ENCODE measurements at places on chromosomes 7 and 10.
A peak's percentile ranks its signal among the peaks of the same experiment; 100 is the strongest.

GRCh38 chr7:10930551-10930950 lies 43.1 kb upstream of the PHF14 start:
- no peak for DNase-seq

- no peak for DNase-seq
These were observed 40.3 kb upstream of the LRRC17 start for GRCh38 chr7:102872460-102872859.

DNA sequence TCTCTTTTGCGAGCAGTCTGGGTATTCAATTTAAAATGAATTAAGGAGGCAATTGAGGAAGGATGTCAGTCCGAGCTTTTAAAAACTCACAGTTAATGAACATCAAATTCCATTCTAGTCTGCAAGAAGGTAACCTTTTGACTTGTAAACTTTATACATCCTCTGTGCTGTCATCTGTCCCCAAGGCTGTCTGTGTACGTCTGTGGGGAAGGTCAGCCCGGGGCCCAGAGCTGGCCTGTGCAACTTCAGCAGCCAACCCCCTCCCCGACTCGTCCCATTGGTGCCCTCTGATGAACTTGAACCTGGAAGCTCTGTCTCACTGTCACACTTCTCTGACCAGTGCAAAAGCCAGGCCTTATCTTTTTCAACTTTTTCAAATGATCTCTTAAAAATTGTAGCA lies 80.3 kb downstream of the CCDC3 start:
- no peak for DNase-seq

DNA sequence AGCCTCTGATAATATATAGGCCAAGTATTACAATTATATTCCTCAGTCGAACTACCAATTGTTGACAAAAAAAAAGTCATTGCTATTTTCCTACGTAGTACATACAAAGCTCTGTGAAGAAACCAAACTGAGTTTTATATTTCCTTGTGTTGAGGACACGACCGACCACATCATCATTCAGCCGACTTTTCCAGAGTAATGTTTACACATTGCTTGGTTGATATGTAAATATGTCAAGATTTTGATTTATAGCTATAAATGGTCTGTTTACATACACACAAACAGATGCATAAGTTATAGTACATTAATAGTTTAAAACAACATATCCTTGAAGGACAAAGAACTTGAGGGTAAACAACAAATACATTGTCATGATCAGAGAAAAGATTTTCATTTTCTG lies 121.5 kb downstream of the CRPPA start:
- no peak for DNase-seq

GRCh38 chr10:13823709-13824405 lies 237.1 kb downstream of the PRPF18 start:
- DNase-seq = no peak

DNA sequence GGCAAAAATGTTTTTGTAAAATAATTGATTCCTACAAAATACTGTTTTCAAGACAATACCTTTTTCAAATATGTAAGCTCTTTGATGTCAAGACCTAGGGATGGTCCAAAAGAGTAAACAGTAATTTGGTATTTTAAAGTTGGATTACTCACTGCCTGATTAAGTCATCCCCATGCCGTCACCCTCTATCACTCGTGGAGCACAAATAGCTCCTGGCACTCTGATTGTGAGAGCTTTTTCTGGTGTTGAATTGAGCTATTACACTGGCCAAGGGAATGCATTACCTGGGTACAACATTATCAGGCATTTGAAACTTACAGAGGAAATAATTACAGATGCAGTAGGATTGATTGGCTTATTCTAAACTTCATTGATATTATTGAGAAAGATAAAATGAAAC lies 231.9 kb upstream of the GRM3 start:
- DNase-seq = no peak

GRCh38 chr7:36984710-36985312 lies 260.5 kb upstream of the AOAH start:
- no peak for DNase-seq

- DNase-seq = no peak
These were observed 542 bp downstream of the FBXL13 start for GRCh38 chr7:103073989-103074518.

GRCh38 chr10:102919246-102919959 lies 1.3 kb downstream of the CNNM2 start:
- DNase-seq = no peak

GRCh38 chr7:19916046-19916445 lies 142.6 kb upstream of the TMEM196 start:
- no peak for DNase-seq

- no peak for DNase-seq
These were observed 16.5 kb downstream of the ADAP1 start for GRCh38 chr7:937856-938484.

DNA sequence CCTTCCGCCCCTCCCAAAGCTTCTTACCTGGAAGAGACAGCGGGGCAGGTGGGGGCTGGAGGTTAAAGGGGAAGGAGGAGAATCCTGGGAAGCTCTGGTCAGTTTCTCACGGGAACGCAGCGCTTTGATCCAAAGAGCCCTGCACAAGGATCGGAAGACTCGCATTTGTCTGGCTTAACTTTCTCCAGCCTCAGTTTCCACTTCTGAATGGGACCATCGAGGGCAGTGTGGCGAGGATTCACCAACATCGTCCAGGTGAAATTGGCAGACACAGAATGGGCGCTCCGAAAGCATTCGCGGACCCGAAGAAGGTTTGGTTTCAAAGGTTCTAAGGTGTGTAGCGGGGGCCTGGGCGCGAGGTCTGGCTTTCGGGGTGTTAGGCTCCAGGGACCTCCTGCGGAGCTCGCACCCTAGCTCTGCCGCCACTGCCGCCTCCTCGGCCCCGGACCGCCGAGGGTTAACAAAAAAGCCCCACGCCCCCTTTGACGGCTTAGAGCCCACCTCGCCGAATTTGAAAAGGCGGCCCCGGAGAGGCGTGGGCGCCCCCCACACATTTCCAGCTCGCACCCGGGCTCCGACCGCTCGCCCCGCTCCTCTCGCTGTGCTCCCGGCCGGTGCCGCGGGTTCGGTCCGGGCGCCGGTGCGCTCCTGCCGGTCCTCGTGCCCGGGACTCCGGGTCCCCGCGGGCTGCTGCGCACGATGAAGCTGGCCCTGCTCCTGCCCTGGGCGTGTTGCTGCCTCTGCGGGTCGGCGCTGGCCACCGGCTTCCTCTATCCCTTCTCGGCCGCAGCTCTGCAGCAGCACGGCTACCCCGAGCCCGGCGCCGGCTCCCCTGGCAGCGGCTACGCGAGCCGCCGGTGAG lies at the start of gene COL26A1:
TSS of gene COL26A1 (plus strand) at position 542 of the 862 bp plus-strand sequence. CDS start at position 700, 158 bp downstream.
- no peak for DNase-seq

DNA sequence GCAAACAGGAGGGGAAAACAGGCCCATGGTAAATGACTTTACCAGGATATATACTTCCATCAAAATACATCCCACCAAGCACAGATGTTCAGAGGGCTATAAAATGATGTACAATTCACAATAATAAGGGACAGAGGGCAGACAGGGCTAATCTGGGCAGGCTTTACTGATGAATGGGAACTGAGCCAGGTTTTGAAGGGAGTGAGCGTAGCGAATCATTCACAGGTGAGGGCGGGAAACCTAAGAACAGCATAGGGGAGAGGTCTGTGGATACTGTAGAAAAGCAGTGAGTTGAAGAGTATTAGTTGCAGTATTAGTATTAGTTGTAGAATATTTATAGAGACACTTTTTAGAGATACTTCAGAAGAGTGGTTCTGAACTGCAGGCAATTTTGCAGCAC lies 180.8 kb downstream of the JAZF1 start:
- no peak for DNase-seq

- DNase-seq = no peak
These were observed 242.1 kb upstream of the KCND2 start for GRCh38 chr7:120030876-120031275.

GRCh38 chr10:112584276-112584675 lies 137.3 kb downstream of the VTI1A start:
- no peak for DNase-seq

DNA sequence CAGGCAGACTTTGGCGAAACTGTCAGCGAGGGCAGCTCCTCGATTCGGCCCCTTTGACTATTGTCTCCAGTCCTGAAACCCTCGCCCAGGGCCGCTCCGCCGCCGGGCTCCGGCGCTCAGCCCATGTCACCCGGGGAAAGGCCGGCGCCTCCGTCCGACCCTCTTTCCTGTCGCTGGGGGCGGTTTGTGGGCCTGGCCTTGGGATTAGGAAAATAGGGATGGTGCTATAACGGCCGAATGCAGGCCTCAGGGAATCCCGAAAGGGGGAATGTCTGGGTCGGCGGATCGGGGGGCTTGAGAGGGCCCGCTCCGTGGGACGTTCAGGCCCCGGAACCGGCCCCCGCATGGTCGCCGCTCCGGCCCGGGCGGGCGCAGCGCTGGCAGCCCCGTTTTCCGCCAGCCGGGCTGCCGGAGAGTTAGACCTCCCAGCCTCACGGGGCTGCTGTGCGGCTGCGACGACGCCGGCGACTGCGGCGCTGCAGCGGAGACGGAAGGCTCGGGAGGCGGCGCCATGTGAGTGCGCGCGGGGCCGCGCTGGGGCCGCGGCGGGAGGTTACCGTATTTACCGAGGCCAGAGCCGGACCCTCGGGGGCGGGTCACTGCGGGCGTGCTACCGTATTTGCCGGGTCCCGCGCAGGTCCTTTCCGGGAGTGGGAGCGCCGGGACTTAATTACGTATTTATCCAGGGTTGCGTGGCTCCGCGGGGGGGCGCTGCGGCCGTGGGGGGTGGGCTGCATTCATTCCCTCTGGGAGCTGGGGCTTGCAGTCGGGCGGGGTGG lies 25.9 kb downstream of the ZNF775 start:
- DNase-seq = peak; percentile 45

DNA sequence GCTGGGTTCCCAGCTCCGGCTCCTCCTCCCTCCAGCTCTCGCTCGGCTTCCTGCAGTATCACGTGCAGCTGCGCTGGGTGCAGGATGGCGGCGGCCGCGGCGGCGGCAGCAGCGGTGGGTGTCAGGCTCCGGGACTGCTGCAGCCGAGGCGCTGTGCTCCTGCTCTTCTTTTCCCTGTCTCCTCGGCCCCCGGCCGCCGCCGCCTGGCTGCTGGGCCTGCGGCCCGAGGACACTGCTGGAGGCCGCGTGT lies at the start of gene CNNM1:
TSS of gene CNNM1 (plus strand) at position 53 of the 250 bp plus-strand sequence. CDS start at position 85, 32 bp downstream.
- no peak for DNase-seq

DNA sequence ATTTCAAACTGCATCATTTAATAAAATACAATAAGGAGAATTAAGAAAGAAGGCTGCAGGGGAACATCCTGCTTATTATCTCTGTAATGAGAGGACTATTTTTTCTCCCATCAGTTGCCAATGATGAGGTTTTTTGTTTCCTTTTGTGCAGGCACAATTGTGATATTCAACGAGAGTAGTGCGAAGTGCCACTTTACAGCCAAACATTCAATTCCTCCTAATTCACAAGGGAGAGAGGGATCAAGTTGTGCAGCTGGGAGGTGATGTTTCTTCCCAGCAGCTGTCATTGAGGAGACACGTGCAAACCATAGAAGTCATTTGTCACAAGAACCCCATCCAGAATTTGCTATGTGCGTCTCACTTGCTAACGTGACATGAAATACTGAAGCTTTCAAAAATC lies 81.6 kb upstream of the ICA1 start:
- DNase-seq = no peak

- DNase-seq = no peak
These were observed 86.2 kb downstream of the ADCY1 start for GRCh38 chr7:45660201-45660900.

- no peak for DNase-seq
These were observed 2.5 kb downstream of the PGAM2 start for GRCh38 chr7:44062903-44063295.

DNA sequence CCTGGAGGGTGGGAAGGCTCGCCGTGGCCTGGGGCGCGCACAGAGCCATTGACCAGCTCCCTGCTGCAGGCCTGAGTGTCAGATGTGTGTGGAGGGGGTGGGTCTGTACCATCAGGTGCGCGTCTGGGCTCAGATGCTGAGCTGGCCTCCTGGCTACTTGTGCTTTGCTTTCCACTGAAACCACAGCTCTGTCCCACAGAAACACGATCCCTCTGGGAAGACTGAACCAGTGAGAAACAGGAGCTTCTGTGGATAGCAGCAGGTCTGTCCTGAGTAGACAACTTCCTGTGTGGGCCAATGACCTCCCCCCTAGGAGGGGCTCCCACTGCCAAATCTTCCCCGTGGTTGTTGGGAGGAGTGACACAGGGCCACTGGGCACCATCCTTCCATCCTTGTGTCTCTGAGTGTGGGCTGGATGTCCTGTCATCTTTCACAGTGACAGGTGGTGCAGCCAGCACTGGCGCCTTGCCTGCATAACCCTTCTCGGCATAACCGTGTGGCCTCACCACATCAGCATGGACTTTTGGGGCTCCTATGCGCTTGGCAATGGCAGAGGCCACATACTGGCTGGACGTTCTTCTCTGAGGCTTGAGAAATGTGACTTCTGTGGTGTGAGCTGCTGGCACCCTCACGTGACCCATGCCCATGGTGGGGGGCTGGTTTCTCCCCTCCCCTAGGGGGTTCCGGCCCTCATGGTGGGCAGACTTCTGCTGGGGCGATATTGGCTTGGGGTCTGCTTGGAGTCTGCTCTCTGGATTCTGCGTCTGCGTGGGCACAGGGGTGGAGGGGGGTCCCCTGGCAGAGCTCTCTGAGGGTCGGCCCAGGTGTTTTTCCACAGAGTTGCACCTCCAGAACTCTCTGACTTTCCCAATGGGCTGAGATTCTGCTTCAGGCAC lies 245.5 kb upstream of the GRB10 start:
- no peak for DNase-seq

DNA sequence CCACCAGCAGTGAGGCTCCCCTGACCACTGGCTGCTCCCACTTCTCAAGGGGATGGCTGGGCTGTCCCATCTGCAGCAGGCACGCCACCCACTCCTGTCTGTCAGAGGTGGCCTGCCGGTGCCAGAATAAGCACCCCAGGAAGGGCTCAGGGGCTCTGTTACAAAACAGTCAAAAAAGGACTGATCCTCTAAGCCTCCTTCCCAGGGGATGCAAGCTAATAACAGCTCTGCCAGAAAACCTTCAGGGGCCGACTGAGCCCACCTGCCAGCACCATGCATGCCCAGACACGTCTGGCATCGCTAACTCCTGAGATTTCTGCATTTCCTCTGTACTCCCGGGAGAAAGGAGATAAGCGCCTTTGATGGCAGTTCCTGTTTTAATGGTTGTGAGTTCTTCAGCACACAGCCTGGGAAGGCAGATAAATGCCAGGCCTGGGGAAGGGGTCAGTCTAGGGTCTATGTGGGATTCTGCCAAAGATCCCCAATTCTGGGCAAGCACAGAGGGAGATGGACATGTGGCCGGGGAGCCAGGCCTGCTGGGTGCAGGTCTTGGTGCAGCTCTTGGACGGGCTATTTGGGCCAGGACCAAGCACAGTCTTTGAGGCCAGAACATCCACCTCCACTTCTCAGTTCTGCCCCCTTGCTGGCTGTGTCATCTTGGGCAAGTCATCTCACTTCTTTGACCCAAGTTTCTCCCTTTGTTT lies 128.4 kb downstream of the ARHGAP22 start:
- DNase-seq = no peak

- no peak for DNase-seq
These were observed 33.1 kb upstream of the NEUROD6 start for GRCh38 chr7:31373337-31374289.
